ENCODE measurements at places on chromosomes 16 and 17. TPM values are rescaled to one million over a fixed set of nuclear protein-coding genes. Genes with fewer than 3 reads are reported as not detected.
A peak's percentile ranks its signal among the peaks of the same experiment; 100 is the strongest.

Gene SIAH1
- total RNA-seq: 8.6 TPM

Gene GDPD3
- not detected for total RNA-seq

Gene ZFP90
- 6.3 TPM for total RNA-seq

Gene SRCIN1
- total RNA-seq: 0.05 TPM

Gene HIGD1B
- total RNA-seq: not detected

Gene AOC2
- total RNA-seq: 0.36 TPM

Gene EVI2B
- total RNA-seq: not detected

DNA sequence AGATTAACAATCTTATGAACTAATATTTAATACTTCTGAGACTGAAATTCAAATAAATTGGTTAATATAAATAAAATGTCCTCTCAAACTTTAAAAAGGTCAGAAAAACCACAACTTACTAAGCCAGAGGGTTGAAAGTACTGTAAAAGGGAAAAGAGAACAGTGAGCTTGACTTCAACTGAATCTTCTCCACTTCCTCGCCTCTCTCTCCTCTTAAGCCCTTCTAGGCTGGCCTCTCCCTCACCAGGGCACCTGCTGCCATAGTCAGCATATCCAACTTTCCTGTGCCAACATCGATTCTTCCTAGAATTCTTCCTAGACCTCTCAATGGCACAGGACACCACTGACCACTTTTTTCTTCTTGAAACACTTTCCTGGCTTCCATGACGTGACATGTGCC, 19.4 kb downstream of the GNA13 start:
- no peak for DNase-seq

DNA sequence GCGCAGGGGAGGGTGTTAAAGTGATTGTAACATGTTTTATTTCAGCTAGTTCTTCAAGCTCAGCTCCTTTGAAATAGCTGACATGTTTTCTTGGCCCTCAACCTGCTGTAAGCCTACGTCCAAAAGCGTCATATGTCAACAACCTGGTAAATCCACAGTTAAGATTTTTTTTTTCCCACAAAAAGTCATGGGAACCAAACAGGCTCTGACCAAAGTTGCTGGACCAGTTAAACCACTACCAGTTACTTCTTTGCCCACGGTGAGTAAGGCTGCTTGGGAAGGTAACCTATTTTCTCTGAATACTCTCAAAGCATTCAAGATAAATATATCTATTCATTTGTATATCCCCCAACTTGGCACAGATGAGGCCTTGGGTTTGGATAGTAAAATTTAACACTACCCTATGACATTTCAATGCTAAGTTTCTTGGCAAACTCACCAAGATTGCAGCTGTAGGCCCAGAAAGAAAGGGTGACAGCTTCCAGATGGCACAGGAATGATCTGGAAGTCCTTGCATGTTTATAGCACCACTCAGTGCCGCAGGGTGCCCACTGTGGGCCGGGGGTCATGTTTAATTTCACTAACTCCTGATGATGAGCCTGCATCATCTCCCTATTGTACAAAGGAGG, 166.2 kb downstream of the XYLT1 start:
- DNase-seq: peak; percentile 60

- DNase-seq: peak; percentile 28
These were observed 523 bp downstream of the KCTD2 start for GRCh38 chr17:75047398-75048098.

DNA sequence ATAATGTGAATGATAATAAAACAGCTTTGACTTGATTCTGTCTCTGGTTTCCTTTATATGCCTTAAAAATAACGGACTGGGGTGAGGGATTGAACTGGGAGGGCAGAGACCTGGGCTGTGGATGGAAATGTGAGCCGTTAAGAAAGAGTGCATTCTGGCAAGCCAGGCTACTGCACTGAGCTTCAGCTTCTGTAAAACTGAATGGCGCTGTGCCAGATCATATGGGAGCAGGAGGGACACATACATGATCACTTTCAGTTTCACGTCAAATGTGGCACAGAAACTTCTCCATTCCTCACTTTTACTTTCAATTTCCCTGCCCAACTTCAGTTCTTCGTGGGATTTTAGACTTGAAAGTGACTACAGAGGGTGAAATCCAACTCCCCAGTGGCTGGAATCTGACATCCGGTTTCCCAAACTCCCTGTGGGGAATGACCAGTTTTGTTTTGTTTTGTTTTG, 1.1 kb downstream of the MT2A start:
- peak; percentile 78 for DNase-seq

- no peak for DNase-seq
These were observed 46.1 kb downstream of the GTF3C1 start for GRCh38 chr16:27503662-27504061.

DNA sequence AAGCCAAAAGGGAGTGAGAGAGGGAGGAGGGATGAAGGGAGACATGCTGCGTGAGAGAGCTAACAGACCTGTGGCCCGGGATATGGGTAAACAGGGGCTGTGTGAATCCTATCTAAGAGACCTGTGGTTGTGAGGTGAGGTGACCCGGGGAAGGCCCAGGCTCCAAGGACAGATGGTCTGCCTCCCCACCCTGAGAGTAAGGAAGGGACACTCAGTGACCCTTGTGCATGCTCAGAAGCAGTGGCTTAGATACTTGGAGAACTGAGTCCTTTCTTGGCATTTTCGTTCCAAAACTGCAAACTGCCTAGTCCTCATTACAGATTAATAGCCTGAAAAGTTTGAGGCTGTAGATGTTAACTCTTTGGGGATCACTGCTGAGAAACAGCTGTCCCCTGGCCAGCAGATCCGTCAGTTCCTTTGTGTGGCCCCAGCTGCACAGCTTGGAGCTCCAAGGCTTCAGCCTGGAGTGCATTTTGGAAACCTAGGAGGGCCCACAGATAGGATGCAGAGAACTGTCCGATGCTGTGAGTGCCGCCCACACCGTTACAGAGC, 121.6 kb downstream of the SMG6 start:
- no peak for DNase-seq

DNA sequence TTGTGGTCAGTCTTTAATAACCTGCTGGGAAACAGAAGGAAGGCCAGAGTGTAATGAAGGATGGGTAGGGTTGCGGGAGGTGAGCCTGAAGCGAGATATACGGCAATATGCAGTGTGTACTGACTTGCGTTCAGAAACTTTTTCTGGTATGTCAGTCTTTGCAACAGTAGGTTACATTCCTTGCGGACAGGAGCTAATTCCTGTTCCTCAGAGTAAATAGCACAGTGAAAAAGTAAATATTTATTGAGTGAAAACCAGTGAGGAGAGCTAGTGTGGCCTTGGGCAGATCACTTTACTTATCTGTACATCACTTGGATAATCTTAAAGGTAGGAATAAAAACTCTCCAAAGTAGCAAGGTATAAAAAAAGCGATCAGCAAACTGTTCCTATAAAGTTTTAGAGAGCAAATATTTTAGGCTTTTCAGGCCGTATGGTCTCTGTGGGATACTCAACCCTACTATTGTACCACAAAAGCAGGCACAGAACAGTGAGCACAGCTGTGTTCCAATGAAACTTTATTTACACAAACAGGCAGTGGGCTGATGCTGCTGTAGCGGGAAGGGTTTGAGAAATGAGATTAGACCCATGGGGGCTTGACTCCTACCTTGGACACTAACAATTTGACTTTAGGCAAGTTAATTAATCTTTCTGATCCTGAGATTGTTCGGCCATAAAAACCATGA, 348.0 kb downstream of the UTP18 start:
- no peak for DNase-seq

DNA sequence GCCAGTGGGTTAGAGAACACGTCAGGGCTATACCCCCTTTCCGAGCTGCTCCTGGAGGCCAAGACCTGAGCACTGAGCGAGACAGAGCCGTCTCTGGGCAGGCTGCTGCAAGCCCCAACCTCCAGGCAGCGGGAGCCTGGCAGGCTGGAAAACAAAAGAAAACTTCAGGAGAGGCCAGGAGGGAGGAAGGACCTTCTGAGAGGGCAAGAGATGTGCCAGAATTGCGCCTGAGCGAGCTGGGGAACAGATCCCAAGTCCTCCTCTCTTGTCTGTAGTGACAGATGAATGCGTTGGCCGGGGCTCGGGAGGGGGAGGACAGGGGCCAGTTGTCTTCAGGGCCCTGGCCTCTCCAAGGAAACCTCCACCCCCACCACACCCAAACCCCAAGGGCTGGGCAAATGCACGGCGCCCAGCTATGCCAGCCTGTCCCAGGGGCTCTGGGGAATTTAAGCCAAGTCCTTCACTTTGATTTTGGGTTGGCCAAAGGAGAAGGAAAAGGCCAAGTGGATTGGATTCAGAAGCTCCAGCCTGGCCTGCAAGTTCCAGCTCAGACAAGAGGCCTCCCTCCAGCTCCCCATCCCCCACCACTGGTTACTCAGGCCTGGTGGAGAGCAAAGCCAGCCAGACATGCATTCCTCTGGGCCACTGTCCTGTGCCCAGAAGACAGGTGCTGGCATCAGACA, 18.1 kb downstream of the SDK2 start:
- DNase-seq: no peak

DNA sequence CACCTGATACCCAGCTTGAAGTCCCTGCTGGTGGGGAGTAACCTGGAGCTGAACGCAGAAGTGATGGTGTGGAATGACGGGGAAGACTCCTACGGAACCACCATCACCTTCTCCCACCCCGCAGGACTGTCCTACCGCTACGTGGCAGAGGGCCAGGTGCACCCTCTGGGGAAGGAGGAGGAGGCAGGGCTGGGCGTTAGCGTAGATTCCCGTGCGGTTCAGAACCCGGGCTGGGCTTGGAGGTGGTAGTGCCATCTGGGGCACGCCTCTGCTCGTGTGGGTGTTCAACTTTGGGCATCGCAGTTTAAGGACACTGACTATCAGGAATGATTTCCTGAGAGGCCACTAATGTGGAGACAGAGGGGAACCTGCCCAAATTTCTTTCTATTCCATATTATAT, 18.3 kb downstream of the ITGAX start:
- DNase-seq: no peak

Measured in MG63 (cell line).